ENCODE measurements at places on chromosomes 3 and 15.

- DNase-seq, result no peak
Measured at GRCh38 chr3:149511040-149511626, 36.6 kb downstream of the TM4SF4 start.

- no peak for DNase-seq
Measured at GRCh38 chr3:99659032-99659431, 20.6 kb downstream of the COL8A1 start.

GRCh38 chr3:135736740-135737139, 228.8 kb upstream of the PPP2R3A start:
- DNase-seq, result no peak

DNA sequence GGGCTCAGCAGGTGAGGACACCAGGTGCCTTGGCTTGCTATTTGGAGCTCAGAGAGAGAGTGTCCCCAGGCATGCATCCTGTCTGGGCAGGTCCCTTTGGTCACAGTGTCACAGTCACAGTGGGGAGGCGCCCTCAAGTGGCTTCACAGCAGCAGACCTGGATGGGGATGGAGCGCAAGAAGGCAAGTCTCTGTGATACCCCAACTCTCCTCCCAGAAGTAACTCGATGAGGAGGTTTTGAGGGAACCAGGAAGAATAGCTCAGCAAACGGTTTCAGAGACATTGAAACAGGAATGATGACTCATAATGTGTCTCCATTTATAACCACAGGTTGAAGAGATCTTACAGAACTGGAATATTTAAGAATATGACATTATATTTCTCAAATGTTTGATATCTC, 66.5 kb upstream of the SH3GL3 start:
- DNase-seq, result no peak

DNA sequence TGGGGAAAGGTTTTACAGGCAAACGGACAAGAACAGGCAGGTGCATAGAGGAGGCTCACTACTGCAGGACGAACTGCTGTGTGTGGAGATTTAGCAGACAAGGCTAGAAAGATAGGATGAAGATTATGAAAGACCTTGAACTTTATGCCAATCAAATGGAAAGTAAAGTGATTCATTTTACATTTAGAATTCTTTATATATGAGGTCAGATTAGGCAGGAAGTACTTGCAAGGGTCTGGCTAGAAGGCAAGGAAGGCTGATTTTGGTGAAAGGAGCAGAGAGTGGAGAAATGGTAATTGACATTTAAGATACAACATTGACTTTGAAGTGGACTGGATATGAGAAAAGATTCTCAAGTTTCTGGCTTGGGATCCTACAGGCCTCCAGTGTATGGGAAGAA, 33.6 kb downstream of the PLSCR4 start:
- DNase-seq, result no peak

DNA sequence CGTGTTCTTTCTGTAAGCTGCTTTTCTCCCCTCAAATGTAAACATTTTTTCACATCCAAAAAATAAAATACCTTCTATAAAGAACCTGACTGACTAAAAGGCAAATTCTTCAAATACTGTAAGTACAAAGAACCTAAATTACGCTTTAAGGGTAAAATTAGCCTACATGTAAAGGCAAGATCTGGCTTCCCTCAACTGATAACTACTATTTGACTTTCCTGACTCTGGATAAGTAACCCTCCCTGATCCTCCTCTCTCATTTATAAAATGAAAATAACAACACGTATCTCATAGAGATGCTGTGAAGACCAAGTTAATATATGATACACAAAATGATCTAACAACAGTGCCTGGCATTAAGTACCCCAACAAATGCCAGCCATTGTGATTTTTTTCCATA, 12.2 kb downstream of the ADAM10 start:
- no peak for DNase-seq

Data from activated T-helper 1 cell treated with anti-CD3 and anti-CD28 coated beads, Interleukin-2, amount 50 U/mL, for 16 hours (primary cell).